Head of caudate nucleus (tissue), 42 donors: ENCODE measurements at places on chromosomes 11 and 22.

DNA sequence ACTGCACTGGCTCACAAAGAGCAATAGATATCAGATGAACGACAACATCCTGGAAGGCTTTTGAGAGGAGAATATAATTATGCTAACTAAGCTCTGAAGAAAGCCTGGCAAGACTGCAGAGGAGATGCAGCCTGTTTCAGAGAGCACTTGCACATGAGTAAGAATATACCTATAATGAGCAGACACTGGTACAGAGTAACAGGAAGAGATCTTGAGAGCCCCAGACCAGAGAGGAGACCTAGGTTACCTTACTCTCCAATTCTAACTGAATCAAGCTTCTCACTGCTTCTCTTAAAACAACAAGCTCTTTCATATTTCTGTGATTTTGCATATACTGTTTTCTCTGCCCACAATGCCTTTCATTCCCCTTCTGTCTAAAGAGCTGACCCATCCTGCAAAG is 66.5 kb downstream of the FAM168A start:
- DNase-seq = no peak

DNA sequence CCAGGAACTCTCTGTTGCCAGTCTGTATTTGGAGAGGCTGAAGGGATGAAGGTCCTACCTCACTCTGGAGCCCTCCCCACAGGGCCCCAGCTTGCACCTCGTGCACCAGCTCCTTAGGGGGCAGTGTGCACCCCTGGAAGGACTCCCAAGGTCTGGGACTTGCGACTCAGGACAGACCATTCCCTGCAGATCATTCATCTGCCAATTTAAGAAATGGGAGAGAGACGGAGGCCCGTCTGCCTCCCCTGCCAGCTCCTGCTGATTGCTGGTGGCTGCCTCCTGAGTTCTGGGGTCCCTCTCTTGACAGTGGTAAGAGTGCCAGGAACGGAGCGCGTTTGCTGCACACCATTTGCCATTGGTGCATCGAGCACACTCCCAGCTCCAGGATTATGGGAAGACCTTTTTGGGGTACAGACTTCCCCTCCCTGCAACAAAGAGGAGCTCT is 27.4 kb upstream of the MALAT1 start:
- peak; percentile 57 for DNase-seq

DNA sequence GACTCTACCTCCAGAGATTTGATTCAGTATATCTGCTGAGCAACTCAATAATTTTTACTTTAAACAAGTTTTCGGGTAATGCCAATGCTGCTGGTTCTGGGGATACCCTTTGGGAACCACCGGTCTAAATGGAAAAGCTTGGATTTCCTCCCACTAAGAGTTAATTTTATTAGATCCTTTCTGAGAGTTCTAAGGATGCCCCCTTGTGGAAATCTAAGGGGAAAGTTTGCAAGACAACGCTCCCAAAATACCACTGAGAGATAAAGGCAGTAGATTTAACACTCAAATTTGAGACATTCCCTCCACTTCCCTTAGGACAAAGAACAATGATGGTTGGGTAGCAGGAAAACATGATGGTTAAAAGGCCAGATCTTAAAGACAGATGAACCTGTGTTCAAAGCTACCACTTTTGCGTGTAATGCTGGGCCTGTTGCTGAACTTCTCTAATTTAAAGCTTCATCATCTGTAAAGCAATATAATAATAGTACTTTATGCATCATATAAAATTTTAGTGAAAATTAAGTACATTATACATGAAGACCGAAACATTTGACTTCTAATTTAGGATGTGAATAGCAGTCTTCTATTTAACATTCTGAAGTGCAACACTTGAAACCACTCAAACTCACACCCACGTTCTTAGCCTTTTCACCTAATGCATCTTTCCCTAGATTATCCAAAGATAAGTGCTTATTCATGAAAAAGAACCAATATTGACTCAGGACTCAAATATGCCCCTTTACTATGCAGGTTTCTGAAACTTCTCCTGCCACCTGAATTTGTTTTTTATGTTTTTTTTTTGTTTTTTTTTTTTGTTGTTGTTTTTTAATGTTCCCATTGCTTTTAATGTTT is 110.1 kb upstream of the LUZP2 start:
- no peak for DNase-seq

DNA sequence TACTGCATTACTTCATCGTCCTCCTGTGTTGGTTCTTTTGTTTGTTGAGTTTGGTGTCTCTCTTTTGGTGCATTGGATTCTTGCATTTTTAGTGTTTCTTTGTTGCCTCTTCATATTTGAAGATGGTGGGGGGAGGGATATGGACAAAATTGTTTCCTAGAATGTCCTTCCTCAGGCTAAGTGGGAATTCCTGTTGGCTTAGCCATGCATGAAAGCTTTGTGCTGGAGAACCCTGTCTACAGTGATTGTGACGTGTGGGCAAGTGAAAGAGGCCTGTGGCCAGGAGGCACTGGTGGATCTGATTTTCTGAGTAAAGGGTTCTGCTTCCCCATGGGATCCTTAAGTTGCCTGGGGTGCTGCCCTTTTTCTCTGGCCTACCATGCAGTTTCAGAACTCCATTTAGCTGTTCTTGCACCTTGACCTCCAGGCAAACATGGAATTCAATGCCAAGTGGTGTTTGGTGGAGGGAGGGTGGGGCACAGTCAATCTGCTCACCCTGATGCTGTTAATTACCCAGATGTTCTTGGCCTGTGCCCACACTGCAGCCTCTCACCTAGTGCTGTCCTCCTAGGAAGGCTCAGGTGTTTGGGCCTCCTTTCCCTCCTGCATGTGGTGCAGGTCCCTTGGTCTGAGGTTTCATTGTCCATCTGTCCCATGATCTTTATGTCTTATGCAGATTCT is 46.3 kb upstream of the SLC22A12 start:
- no peak for DNase-seq

GRCh38 chr11:64688534-64688982 is 34.4 kb downstream of the NRXN2 start:
- DNase-seq = peak; percentile 91

GRCh38 chr11:95652002-95652472 is 137.5 kb downstream of the FAM76B start:
- no peak for DNase-seq

DNA sequence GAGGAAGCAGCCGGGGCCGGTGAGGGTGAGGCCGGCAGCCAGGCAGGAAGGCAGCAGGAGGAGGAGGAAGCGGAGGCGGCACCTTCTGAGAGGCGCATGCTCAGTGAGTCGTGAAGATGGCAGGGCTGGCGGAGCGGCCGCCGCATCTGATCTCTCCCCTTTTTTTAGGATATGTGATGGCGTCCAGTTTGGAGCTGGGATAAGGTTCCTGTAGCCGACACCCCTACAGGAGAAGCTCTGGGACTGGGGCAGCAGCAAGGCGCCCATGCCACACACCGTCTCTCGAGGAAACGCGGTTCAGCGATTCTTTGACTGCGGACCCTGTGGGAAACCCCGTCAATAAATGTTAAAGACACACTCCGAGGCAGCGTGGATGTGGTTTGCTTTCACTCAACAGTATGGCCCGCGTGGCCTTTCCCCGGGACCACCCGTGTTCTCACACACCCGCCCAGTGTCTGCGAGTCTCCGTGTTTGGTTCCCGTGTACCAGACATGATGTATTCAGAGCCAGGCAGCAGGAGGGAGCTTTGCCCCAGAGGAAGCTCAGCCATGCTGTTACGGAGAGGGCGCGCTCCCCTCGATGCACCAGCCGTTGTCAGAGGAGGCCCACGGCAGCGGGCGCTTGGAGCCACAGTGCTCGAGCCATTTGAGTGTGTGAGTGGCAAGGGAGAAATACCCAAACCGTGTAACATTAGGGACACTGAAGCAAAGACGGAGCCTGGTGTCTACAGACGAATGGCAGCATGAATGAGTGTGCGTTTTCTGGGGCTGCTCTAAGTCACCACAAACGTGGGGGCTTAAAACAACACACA is 27.7 kb upstream of the PARVB start:
- peak; percentile 52 for DNase-seq

GRCh38 chr11:23919455-23919854 is 577.4 kb upstream of the LUZP2 start:
- no peak for DNase-seq

GRCh38 chr11:80620867-80621266 is 1180.0 kb upstream of the TENM4 start:
- no peak for DNase-seq

DNA sequence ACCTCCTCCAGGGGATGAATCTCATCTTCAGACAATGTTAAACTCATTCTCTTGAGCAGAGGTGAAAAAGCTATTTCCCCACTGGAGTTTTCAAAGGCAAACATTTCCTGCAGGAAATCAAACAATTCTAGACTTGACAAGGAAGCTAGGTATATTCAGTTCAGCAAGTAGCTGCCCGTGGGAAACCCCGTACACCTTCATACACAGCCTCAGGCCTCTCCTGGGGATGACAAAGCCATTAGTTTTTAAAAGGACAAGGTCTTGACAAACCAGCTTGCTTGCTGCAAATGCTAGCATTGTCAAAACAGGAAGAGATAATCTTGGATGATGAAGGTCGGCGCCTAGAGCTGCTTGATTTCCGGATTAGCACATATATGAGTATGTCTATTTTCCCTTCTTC is 1630.8 kb upstream of the TENM4 start:
- no peak for DNase-seq

DNA sequence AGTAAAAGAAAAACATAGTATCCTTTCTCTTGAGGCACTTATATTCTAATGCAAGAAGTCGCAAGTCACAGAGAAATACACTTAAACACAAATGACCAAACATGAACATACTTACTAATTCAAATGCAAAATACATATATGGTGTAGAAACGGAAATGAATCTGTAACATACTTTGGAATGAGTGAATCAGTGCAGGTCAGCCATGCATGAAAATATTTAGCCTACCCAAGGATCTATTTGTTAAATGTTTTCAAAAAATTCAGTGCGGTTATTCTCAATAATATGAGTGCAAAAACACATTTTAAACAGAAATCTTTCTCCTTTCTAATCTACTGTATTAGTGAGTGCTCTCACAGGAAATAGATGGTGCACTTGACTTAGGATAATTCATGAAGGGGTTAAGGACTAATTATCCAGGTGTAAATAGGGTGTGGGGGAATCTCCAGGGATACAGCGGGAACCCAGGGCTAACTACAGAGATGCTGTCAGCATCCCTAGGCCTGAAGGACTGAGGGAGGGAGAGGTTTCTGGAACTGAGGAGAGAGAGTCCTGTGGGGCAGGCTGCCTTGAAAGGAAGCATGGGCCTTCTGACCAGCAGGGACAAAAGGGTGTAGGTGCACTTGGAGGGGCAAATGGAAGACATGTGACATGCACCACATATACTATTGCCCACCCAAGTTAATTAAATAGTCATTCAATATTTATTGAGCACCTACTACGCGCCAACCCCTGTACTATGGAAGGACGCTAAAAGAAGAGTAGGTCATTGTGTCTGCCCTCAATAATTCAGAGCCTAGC is 139.2 kb downstream of the MAML2 start:
- no peak for DNase-seq

GRCh38 chr22:38080474-38080849 is 3.5 kb downstream of the SLC16A8 start:
- no peak for DNase-seq

DNA sequence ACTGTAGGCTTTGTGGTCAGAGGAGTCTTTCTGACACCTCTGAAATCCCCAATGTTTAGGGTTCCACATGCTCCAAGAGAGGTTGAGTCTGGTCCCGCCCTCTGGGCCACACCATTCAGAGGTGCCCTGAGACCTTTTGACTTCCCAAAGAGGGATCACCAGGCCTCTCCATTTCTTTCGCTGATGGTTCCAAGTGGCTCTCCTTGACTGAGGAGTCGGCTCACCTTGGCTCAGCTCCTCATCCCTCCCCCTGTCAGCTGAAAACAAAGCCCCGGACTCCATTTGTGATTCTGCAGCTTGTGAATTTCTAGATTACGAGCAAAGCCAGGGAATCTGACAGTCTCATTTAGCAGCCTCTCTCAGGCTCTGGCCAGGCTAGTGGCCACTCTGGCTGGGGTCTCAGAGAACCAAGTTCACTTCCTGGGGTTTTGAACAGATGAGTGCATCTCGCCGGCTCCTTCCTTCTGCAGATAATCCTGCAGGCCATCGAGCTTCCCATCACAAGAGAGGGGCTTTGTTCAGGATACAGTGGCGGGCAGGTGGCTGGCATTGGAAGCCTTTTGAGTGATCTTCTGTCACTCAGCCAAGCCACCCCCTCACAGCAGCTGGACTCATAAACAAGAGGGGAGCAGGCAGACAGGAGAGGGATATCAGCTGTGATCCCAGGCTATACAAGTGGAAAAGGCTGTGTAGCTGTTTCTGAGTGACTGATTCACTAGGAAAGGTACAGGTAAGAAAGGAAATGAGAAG is 102.9 kb downstream of the TRIM29 start:
- no peak for DNase-seq

GRCh38 chr11:19756675-19757475 is 44.2 kb downstream of the NAV2 start:
- DNase-seq = peak; percentile 59

GRCh38 chr22:29266564-29267461 is 968 bp downstream of the RHBDD3 start:
- DNase-seq = no peak

DNA sequence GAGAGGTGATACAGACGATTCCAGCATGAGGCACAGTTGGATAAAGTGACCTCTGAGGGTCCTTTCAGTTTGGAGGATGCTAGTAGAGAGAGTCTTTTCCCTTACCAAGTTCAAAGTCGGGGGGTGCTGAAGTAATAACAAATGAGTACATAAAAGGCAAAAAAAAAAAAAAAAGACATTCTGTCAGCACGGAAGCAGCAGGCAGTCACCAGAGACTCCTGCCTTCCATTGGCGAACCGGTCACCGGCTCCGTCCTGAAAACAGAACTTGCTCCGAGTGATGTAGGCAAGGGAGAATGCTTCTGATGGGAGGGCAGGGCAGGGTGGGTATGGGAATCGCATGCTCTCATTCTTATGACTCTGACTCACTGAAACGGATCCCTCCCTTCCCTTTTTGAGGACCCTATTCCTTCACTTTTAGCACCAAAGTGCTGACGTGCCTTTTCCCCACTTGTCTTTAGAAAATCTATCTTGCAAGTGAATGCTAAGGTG is 65.9 kb downstream of the PRR5L start:
- DNase-seq = no peak

GRCh38 chr22:23146478-23147205 is 1.4 kb downstream of the RAB36 start:
- DNase-seq = no peak

GRCh38 chr11:32497951-32498350 is 62.6 kb upstream of the WT1 start:
- no peak for DNase-seq
